CD4-positive, alpha-beta T cell treated with Interferon alpha-2 for 1 hour (primary cell): ENCODE measurements at places on chromosomes 3 and 15.

DNA sequence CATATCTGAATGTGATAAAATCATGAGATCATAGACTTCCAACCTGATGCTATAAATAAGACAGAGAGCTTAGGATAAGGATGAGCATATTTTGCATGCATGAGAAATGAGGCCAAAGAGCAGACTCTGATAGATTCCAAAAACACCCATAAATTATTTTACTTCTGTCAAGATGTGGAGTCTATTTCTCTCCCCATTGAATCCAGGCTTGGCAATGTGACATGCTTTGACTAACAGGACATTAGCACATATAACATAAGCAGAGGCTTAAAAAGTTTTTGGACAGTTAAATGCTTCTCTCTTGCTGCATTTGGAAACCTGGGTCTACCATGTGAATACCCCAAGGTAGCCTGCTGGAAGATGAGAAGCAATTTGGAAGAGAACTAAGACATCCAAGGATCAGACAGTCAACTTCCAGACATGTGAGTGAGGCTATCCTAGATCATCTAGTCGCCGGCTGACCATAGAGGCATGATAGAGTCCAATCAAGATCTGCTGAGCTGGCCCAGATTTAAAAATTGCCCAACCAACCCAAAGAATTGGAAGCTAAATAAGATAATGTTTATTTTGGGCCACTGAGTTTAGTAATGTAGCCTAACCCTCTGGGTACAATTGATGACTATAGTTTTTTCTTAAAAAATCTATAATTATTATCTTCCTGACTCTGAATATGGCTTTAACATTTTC is 30.3 kb downstream of the MYLK start:
- DNase-seq, result no peak

- DNase-seq, result no peak
Measured at GRCh38 chr15:29920515-29920914, 98.2 kb upstream of the TJP1 start.

DNA sequence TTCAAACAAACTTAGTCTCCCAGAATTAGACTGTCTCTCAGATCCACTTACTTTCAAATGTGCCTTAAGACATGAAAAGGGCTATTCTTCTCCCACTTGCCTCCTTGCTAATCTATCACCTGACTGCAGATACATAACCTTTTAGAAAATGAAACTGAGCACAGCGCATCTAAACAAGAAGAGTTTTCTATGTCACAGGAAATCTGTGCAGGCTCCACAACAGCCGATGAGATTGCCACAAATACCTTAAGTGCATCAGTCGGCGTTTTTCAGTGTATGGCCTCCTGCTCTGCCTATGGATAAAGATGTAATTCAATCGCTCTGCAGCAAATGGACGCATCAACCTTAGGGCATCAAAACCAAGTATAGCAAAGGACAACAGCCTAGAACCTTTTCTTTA is 544.2 kb downstream of the FOXP1 start:
- peak; percentile 58 for DNase-seq

GRCh38 chr15:73583544-73583943 is 49.6 kb downstream of the NPTN start:
- DNase-seq, result no peak

DNA sequence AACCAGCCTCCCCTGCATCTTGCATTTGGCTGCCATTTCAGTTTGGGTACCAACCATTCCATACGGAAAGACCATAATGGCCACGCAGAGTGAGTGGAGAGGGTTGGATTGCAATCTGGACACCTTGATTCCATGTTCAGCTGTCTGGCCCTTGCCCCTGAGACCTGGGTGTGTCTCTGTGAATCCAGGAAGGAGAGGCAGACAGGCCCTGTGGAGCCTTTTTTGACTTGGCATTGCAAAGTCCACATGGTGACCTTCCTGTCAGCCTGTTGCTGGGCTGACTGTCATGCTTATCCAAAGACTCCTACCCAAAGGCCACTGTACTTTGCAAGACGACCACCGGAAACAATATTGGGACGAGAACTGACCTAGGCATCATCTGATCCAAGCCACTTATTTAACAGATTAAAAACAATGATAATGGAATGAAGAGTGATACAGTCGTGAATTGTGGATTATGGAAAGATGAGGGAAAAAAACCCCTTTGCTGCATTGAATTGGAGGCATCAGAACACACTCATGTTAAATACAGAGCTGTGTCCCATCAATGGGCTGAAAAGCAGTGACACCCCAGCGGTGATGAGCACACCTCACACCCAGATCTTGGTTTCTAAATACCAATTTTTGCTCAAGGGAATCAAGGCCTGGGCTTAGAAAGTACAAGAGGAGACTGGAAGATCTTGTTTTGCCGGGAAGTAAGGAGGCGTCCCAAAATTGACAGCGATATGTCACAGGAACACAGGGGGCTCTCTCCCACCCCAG is 86.0 kb downstream of the LRRK1 start:
- DNase-seq, result no peak

DNA sequence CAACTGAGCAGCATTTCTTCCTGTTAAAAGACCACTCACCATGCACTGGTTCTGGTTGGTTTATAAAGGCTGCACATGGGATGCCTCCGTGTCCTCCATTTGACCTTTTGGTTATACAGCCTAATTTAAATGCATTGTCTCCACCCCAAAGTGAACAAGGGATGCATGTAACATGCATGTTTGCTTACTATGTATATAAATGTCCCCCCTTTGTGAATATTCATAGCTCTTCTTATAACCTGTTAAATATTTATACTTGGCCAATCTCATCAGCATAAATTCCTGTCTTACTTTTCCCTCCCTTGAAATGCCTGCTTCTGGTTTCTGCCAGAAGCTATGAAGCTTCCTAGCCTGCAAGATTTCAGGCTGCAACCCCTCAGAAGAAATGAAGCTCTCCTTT is 27.4 kb downstream of the TARS3 start:
- DNase-seq, result no peak
